ENCODE measurements at places on chromosomes 2 and 18.

DNA sequence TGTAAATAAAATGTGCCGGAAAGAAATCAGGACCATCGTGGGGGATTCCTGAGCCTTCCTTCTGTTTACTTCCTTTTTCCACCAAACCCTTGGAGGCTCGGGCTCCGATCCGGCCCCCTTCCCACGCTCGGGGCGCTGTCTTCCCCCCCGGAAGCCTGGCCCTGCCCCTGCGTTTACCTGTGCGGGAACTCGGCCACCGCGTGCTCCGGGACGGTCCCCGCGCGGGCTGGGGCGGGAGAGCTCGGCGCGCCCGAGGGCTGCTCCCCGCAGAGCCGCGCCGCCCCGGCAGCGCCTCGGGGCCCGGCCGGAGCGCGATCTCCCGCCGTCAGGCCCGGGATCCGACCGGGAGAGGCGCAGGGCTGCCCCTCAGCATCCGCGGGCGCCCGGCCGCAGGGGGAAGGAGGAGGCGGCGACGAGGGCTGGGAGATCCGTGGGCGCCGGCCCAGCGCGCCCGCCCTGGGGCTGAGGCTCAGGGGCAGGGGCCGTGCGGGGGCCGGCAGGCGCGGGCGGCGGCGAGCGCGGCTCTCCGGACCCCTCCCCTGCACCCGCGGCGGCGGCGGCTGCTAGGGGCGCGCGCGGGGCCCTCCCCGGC lies 435 bp downstream of the ADCY3 start:
- no peak for DNase-seq

DNA sequence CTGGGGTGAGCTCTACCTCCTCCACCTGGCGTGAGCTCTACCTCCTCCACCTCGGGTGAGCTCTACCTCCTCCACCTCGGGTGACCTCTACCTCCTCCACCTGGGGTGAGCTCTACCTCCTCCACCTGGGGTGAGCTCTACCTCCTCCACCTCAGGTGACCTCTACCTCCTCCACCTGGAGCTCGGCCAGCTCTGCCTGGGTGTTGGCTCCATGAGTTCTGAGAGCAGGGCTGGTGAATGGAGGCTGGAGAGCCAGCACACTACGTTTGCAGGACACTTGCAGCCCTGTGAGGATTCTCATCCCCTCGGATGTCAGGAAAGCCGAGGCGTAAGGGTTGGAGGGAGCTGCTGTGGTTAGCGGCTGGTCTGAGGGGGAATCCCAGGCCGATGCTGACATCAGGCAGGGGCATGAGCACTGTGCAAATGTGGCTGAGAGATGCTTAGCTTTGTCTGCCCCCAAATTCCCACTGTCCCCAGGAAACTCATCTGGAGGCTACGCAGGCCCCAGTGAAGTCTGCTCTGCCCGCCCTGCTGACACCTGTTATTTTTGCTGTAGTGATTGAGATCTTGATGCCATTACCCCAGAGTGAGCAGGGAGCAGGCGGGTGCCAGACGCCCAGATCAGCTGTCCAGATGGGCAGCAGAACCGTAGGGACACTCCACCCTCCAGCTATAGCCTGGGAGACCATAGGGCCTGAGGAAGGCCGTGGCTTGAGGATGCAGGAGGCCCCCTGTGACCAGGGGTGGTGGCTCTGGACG lies 3.3 kb downstream of the CROCC2 start:
- DNase-seq, result no peak

- no peak for DNase-seq
Observed at GRCh38 chr2:214560618-214561190, 149.8 kb downstream of the VWC2L start.

DNA sequence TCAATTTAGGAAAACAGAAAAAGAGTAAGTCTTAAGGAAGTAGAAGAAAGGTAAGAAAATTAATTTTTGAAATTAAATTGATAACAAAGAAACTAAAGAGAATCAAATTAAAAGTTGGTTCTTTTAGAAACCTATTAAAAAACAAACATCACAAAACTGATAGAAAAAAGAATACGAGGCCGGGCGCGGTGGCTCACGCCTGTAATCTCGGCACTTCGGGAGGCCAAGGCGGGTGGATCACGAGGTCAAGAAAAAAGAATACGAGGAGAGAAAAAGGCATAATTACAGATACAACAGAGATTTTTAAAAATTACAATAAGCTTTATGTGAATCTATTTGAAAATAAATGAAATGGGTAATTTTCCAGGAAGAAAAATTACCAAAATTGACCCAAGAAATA lies 11.8 kb downstream of the PREPL start:
- DNase-seq, result no peak

DNA sequence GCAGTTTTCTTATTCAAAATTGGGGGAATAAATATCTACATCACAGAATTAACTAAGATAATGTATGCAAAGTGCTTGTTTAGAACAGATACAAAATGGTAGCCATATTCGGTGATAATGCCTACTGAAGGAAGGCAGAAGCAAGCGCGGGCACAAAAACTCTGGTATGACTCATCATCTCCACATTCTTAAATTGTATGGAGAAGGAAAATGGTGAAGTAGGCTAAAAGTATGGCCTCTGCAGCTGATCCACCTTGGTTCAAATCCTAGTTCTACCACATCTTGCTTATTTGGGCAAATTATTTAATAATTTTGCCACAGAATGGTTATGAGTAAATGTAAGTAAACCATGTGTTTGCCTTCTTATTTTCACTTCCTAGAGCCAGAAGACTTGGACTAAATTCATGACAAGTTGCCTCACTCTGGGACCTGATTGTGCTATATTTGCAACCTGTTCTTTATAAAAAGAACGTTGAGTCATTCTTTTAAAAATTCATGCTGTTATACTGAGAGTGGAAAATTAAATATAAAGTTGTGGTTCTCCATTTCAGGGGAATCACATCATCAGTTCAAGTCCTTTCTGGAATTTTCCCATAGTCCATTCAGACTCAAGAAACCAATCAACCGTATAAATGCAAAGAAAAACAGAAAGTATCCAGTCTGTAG lies 9.0 kb upstream of the CDK15 start:
- no peak for DNase-seq

GRCh38 chr2:47086571-47086970 lies 68.5 kb downstream of the STPG4 start:
- DNase-seq, result no peak

GRCh38 chr2:113309655-113310387 lies 31.1 kb upstream of the PAX8 start:
- DNase-seq, result no peak

GRCh38 chr2:185790361-185790760 lies 51.8 kb downstream of the FSIP2 start:
- no peak for DNase-seq

DNA sequence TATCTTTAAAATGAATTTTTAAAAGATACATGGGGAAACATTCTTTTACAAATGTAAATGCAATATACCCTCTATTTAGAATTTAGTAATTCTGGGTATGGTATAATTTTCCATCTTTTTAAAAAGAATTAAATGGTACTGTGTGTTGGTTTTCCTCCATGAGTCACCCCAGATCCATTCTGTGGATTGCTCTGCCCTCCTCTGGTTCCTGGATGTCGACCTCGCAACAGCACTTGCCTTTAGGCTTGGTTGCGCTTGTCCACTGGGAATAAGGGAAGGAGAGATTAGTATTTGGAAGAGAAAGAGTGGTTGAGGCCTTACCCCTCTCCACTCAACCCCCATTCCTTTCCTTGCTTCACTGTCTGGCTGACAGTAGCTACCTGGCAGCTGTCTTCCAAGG lies 90.4 kb downstream of the FTCDNL1 start:
- DNase-seq, result no peak

- DNase-seq, result no peak
Observed at GRCh38 chr2:122166820-122167219, 411.4 kb downstream of the TSN start.

- no peak for DNase-seq
Observed at GRCh38 chr2:69576880-69577279, 66.7 kb downstream of the AAK1 start.

- DNase-seq, result no peak
Observed at GRCh38 chr2:226491112-226491511, 308.5 kb downstream of the IRS1 start.
